T follicular helper cell (primary cell): ENCODE measurements at places on chromosomes 11 and 22.

- DNase-seq = no peak
These were observed 139.8 kb upstream of the SNX19 start for GRCh38 chr11:131056036-131056435.

DNA sequence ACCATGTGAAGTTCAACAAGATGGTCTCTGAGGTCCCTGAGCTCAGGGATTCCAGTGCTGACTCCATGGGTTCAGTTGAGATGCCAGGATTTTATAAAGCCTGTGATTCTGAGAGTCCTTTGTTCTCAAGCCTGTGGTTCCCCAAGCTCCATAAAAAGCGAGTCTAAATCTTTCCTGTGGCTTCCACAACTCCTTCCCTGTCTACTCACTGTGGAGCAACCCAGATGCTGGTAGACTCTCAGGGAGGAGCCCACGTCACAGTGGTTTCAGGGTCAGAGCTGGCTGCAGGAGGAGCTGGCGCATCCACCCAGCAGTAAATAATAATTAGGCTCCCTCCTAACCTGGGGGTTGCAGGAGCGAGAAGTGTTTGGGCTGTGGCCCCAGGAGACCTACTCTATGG, 2.0 kb upstream of the RELT start:
- DNase-seq = no peak

- peak; percentile 74 for DNase-seq
These were observed 4.2 kb downstream of the SPI1 start for GRCh38 chr11:47373876-47374719.

DNA sequence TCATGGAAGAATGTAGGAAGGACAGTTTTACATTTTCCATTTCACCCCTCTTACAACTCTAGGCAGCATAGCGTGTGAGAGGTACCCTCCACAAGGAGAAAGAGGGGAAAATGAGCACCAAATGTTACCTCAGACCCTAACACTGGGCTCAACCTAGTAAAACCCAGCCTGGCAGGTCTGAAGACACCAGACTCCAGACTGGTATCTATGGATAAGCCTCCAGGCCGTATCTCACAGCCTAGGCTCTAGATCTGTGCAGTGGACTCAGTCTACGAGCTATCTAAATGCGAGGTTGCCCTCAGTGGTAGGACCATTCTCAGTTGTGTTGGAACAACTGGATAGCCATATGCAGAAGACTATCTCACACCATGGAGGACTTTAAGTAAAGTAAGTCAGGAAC, 10.5 kb downstream of the TRIM5 start:
- no peak for DNase-seq

DNA sequence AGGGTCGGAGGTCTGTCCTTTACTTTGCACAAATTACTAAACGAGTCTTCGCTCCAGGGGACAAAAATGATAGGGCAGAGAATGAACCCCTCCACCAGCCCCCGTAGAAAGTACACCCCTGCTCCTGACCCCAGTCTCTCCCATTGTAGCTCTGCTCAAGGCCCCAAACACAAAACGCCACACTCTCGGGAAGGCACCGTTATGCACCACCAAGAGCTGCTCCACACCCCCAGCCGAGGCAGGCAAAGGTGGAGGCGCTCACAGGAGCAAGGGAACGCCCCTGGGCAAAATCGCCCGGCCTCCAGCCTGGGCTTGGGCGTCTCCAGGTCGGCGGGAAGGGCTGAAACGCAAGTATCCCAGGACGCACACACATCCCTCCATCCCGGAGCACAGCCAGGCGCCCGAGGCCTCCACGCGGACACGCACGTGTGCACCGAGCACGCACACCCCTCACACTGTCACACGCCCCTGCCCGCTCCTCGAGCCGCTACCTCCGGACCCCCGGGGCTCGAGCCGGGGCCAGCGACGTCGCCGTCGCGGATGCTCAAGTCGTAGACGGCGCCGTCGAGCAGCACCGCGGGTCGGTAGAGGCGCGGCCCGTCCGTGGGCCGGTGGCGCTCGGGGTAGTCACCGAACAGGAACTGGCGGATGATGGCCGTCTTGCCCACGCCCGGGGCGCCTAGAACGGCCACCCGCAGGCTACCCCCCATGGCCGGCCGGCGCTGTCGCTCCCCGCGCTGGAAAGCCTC, 786 bp downstream of the RASL10A start:
- DNase-seq = no peak

GRCh38 chr11:28284196-28284595, 176.0 kb downstream of the METTL15 start:
- DNase-seq = no peak

DNA sequence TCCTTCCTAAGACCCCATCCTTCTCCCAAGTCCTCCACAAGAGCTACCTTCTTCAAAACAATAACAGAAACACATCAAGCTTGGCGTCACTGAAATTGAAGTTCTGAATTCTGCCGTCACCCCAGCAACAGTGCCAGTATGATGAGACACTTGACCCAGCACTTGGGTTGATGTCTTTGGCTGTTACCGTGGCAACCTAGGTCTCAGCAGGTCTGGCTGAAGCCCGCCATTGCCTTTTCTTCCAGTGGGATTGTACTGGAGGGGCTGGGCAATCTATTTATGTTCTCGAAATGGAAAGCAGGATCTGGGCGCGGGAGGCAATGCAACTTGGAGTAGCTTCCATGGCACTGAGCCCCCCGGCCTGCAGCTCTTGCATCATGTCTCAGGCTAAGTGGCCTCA, 23.8 kb downstream of the NPTXR start:
- no peak for DNase-seq

DNA sequence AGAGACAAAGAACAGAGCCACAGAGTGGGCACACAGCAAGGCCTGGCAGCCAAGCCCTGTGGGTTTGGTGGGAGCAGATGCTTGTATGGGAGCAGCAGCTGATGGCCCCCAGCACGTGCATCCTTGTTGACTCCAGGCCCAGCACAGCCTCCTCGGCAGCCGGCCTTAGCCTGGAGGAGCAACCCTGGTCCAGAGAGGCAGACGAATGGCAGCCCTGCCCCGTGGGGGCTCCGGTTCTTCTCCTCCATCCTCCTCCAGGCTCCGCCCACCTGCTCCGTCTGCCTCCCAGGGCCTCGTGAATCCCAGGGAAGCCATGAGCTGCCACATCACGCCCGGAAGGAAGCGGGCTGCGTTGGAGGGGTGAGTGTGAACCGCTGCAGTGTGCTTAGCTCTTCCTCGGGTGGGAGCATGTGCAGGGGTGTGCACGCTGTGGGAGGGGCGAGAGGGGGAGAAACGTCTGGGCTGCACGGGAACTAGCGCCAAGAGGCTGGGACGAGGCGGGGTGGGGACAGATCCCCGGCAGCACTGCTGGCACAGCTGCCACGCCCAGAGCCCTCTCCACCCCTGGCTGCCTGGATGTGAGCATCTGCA, 36.3 kb upstream of the JAM3 start:
- DNase-seq = no peak

- no peak for DNase-seq
These were observed 254.6 kb upstream of the LRRC4C start for GRCh38 chr11:41714101-41714500.

GRCh38 chr22:42637555-42637954, 2.8 kb downstream of the ATP5MGL start:
- no peak for DNase-seq

- DNase-seq = no peak
These were observed 371 bp downstream of the SMCO4 start for GRCh38 chr11:93542811-93543229.

DNA sequence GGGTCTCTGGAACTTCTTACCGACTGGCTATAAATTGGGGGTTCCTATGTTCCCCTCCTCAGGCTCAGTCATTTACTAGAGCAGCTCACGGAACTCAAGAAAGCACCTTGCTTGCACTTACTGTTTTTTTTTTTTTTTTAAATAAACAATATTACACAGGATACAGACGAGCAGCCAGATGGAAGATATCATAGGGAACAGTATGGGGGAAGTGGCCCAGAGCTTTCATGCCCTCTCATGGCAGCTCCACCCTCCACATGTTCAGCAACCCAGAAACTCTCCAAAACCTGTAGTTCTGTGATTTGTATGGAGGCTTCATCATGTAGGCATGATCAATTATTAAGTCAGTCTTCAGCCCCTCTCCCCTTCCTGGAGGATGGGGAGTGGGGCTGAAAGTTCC, 7.5 kb downstream of the UVRAG start:
- DNase-seq = no peak

- no peak for DNase-seq
These were observed 171.4 kb upstream of the FAT3 start for GRCh38 chr11:92053216-92053615.

GRCh38 chr11:34492806-34493414, 20.7 kb downstream of the ELF5 start:
- DNase-seq = peak; percentile 7

DNA sequence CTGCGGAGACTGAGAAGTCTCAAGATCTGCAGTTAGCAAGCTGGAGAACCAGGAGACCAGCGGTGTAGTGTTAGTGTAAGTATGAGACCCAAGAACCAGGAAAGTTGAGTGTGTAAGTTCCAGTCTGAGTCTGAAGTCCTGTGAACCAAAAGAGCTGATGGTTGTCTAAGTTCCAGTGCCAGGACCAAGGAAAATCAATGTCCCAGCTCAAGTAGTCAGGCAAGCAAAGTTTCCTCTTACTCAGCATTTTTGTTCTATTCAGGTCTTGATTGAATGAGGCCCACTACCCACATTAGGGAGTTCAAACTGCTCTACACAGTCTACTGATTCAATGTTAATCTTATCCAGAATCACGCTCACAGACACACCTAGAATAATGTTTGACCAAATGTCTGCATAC, 11.0 kb downstream of the USP28 start:
- DNase-seq = no peak

DNA sequence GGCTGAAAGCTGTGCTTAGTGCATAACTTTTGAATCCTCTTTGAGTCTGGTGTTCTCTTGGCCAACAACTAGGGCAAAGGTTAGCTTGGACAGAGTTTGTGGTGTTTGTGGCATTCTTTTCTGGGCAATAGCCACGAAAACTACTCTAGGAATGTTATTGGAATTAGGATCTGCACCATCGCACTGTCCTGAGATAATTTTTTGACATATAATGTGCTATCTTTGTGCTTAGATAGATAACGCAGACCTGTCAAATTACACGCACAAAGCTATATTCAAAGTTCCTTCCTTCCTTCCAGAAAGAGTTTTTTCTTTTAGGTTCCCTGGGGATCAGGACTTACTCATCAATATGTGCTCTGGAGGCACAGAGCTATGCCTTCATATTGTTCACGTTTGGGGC, 166.8 kb upstream of the MTMR2 start:
- no peak for DNase-seq

- no peak for DNase-seq
These were observed 136.6 kb downstream of the NAV2 start for GRCh38 chr11:19849107-19849789.

- DNase-seq = no peak
These were observed 774 bp upstream of the MRGPRG start for GRCh38 chr11:3219281-3219892.

- DNase-seq = no peak
These were observed 56.1 kb downstream of the SYT9 start for GRCh38 chr11:7307836-7308235.

DNA sequence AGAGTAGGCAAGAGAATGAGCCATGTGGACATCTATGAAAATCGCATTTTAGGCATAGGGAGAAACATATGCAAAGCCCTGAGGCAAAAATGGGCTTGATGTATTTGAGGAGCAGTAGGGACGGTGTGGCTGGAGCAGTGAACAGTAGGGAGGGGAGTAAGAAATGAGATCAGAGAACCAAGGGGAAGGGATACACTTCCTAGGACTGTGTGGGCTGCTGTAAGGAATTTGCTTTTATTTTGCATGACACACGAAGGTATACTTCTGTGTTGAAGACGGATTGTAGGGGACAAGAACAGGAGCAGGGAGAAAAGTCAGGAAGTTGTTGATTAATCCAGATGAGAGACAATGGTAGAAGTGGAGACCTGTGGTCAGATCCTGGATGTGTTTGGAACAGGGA, 572.1 kb downstream of the JRKL start:
- DNase-seq = no peak

- DNase-seq = no peak
These were observed 16.6 kb downstream of the TSPAN18 start for GRCh38 chr11:44743326-44743725.

- no peak for DNase-seq
These were observed 98.0 kb upstream of the SOX6 start for GRCh38 chr11:16454289-16454863.

DNA sequence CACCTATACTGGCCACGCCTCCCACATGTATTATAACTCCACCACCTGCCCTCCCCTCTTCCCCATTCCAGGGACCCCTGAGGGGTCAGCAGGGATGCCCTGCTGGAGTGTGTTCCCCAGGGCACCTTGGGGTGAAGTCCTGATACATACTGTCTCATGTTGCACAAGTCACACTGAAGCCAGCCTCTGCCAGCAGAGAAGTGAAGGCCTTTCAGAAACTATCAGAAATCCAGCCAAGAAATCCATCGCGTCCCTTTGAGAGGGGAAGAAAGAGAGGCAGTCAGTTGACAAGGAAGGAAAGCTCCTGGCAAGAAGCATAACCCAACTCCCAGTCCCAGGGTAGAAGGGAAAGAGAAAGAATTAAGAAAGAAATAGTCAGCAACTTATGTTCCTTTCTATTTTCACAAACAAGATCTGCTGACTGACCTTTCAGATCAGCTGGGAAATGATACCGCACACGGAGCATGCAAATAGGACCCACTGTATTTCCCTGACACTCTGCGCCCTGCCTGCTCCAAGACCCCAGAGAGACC, 45.2 kb downstream of the SC5D start:
- DNase-seq = no peak

GRCh38 chr22:19753090-19753842, 7.3 kb upstream of the TBX1 start:
- DNase-seq = no peak

GRCh38 chr11:17350455-17351171, 987 bp upstream of the NCR3LG1 start:
- no peak for DNase-seq

DNA sequence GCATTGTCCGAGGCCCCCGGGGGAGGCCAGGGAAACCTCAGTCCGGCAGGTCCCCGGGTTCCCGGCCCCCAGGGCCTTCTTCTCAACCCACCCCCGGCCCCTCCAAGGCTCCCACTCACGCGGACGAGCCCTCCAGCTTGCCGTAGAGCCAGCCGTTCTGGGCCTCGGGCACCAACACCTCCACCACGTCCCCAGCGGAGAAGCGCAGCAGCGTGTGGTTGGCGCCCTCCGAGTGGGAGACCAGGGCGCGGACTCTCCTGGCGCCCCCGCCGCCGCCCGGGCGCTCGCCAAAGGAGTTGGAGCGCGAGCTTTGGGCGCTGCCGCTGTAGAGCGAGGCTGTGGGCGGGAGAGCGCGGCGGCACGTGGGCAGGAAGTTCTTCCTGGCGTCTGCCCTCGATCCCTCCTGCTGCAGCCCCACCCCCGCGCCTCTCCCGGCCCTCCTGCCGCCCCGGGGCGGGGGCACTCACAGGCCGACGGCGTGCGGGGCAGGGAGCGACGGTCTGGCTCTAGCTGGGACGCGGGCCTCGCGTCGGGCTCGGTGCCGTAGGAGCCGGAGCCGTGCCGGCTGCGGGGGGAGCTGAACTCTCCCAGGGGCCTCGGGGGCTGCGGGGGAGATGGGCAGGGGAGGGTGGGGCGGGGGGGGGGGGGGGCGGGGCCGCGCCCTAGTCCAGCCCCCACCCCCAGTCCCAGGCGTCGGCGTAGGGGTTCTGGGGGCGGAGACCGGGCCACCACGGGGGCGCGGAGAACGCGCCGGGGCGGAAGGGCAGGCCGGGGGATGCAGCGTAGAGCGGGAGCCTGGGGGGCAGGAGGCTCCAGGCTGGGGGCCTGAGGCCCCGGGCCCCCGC, 4.9 kb upstream of the SLC16A8 start:
- DNase-seq = no peak

GRCh38 chr11:120977266-120978137, 46.4 kb upstream of the TBCEL start:
- no peak for DNase-seq
